Kidney epithelial cell (primary cell): ENCODE measurements at places on chromosomes 11 and 22. TPM values are rescaled to one million over a fixed set of nuclear protein-coding genes. Genes with fewer than 3 reads are reported as not detected.

Gene MIOX
- total RNA-seq, result 0.68 and 1.8 TPM in 2 replicates

DNA sequence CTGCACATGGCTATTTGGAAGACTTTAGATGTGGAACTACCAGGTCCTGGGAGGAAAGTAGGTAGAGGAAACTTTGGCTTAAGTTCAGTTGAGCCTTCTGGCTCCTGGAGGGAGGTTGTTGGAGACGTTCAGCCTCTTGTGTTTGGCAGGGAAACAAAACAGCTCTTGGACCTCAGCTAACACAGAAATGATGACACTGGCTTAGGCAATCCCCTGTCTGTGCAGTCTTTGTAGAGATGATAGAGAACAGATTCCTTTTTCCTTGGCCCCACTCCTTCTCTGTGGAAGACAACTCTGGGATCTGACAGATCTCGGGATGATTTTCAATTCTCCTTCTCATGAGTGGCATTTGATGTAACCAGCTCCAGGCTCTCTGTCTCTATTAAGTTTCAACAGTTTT is 428.5 kb downstream of the TMEM135 start:
- no peak for DNase-seq

DNA sequence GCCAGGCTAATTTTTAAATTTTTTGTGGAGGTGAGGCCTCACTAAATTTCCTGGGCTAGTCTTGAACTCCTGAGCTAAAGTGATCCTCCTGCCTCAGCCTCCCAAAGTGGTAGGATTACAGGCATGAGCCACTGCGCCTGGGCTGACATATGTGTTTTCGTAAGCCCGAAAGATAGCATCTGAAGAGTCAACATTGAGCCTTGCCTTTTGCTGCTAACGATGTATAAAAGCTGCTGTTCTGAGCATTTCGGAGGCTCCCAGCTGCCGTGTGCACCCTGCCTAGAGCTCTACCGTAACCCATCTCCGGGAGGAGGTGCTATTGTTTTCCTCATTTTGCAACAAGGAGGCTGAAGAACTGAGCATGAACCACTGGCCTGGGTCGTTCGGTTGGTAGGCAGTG is 18.1 kb upstream of the PPP6R3 start:
- no peak for DNase-seq

GRCh38 chr11:64355078-64355940 is 3.7 kb upstream of the RPS6KA4 start:
- DNase-seq, result peak; percentile 26

DNA sequence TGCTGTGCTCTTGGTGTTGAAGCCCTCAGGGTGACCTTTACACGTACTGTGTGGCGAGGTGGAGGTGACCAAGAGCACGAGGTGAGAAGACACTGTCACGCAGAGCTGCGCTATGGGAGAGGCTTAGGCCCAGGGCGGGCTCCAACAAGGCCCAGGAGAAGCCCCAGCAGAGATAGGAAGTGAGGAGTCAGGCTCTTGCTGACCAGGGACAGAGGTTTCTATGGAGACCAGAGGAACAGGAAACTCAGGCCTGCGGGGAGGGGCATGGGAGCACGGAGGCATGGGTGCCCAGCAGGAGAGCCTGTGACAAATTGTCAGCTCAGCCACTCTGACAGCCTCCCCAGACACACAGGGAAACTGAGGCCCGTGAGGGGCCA is 15.8 kb downstream of the DGKZ start:
- peak; percentile 55 for DNase-seq

DNA sequence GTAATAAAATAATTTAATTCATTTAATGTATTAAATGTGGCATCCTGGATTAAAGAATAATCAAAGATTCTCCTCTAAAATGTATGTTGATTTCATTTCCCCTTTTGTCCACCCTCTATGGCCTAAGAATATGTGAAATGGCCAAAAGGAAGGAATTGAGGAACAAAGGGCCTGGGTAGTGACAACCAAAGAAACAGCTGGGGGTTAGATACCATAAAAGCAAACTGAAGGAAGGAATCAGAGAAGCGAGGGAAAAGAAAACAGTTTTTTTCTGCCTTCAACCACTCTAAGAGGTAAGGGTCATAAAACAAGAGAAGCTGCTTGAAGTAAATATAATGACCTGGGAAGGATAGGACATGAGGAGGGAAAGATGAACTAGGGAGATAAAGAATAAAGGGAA is 139.3 kb downstream of the FAM76B start:
- DNase-seq, result no peak
